Stimulated activated naive CD4-positive, alpha-beta T cell (primary cell): ENCODE measurements at places on chromosomes 5 and 9.

- no peak for DNase-seq
Observed at GRCh38 chr5:113748403-113748802, 234.9 kb downstream of the YTHDC2 start.

DNA sequence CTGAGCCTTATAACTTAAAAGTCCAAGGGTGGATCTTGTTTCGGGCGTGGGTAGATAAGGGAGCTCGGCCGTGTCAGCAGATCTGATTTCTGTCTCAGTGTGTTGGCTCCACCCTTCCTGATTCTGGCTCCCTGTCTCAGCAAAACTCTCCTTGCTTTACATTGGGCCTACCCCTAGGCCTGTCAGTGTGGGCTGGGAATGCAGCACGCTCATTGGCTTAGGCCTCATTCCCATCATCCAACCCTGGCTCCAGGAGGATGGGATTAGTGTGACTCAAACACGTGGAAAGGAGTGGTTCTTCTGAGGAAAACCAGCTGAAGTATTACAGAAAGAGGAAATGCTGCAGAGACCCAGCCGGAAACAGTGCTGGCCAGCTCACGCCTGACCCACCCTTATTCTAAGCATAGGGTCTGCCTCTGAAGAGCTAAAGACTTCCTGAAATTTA lies 59.9 kb downstream of the ZFAND5 start:
- no peak for DNase-seq

GRCh38 chr9:135471791-135472640 lies 7.6 kb upstream of the PPP1R26 start:
- no peak for DNase-seq

DNA sequence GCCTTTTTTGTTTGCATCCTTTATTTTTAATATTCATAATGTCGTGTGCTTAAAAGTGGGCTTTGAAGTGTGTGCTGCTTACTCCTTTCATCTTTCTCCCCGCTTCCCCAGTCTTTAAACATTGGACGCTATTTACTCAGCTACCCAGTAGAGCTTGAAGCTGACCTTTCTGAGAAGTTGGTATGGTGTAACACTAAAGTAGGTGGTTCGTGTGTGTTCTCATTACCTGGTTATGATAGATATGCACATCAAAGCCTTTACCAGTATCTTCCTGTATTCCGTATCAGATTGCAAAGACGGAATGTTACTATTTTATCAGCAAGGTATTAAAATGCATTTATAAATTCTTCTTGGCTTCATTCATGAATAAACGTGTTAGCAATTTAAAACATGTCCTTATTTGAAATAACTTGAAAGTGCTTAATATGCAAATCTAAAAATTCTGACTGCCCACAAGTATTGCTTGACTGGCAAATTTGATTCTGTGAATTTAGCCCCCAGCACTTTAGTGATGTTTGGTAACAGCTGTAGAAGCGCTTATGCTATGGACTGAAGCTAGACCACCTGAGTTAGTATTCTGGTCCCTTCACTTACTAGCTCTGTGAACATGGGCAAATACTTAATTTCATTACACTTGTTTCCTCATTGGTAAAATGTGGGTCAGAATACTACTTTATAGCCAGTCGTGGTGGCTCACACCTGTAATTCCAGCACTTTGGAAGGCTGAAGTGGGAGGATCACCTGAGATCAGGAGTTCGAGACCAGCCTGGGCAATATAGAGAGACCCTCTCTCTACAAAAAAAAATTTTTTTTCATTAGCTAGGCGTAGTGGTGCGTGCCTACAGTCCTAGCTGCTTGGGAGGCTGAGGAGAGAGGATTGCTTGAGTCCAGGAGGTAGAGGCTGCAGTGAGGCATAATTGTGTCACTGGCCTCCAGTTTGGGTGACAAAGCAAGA lies 1.7 kb downstream of the RRAGA start:
- peak; percentile 38 for DNase-seq

GRCh38 chr9:137305060-137305797 lies 3.2 kb upstream of the NRARP start:
- peak; percentile 25 for DNase-seq

DNA sequence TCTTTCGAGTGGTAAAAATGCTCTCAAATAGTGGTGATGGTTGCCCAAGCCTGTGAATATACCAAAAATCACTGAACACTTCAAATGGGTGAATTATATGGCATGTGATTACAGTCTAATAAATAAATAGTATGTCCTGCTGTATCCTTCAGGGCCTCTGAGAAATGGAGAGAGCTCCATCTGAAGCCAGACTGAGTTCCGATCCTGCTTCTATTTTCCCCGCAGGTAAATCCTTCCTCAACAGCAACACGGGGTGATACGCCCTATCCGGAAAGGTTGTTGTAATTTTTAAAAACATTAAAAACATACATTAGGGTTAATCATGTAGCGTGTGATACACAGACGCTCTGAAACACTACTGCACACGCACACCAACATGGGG lies 695 bp upstream of the SNAPC3 start:
- no peak for DNase-seq

GRCh38 chr5:145637396-145637795 lies 197.7 kb downstream of the PRELID2 start:
- DNase-seq, result no peak

- no peak for DNase-seq
Observed at GRCh38 chr5:54764102-54765090, 221.0 kb downstream of the ESM1 start.

DNA sequence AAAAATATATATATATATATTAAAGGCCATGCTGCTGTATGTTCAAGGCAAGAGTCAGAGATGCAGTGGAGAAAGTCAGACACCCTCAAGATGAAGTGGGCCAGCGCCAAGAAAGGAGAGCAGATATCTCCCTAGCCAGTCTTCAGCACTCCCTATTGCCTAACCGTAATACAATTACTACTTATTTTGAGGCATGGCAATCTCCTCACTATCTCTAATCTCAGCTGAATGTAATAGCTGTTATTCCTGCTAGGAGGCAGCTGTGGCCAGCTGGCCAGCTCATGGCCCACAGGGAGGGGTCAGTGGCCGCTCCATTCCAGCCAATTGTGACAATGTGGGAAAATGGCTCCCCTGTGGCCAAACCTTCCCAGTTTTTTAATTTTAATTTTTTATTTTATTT lies 87.5 kb upstream of the FBXW11 start:
- no peak for DNase-seq

DNA sequence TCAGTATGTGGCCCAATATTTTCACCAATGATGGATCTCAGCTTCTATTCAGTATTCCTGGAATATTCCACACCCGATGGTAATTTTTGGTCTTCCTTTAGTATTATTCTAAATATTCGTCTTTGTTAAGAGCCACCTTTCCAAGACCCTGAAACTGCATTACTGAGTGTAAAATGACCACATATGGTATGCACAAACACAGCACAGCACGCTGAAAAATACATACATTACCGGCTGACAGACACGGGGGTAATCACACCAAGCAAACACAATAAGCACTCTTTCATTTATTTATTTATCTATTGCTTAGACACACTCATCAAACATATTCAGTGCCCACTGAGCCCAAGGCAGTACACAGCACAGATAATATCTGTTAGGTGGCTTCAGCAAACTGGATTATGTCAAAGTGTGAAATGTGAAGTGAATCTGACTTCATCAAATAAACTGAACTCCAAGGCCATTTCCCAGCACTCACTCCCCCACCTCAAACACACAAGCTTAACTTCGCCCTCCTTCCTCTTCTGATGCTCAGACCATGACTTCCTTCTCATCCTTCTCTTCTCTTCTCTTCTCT lies 1637.8 kb upstream of the C9orf72 start:
- no peak for DNase-seq

DNA sequence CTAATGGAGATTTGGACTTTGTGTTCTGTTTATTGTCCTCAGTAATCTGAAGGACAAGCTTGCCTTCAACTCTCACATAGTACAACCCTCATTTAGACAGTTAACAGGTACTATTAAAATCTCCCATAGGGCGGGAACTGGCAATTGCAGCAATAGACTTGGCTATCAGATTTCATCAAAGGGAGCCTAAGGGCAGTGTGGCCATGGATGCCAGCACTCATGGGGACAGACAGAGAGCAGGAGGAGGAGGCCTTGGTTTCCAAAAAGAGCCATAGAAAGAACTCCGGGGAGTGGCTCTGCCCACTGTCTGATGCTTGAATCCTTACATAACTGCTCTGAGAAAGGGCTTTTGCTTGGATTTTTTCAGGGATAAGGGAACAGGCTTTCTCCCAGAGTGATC lies 6.8 kb downstream of the SLC36A1 start:
- no peak for DNase-seq

DNA sequence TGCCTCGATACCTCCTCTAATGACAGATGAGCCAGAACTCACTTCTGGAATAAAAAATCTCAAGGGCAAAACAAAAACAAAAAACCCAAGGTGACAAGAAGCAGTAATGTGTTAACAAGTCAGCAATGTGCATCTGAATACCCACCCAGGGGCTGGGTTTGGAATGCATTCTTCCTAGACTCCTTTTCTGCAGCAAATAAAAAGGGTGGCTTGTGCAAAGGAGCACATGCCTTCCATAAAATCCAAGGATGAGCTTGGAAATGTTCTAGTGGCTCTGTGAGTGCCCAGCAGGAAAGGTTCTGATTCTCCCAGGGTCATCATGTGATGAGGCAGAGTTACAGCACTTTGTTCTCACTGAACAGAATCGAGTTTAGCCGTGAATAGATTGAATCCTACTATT lies 599.9 kb downstream of the RAB3C start:
- no peak for DNase-seq

GRCh38 chr9:15295761-15296405 lies 11.1 kb downstream of the TTC39B start:
- no peak for DNase-seq

DNA sequence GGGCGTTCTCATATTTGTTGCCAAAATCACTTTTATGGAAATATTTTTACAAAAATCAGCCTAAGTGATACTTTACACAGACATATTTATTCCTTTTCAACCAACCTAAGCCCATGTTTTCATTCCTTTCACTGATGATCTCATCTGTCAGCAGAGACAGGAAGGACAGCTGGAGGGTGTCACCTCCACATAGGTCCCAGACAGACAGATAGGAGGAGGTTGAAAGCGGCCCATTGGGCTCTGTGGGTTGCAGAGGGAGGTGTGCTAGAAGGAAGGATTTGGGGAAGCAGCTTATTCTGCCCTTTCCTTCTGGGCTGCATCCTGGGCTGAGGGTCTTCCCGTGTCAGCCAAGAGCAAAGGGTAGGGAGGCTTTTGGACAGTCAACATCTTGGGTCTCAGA lies 26.0 kb upstream of the SEMA4D start:
- DNase-seq, result peak; percentile 57

DNA sequence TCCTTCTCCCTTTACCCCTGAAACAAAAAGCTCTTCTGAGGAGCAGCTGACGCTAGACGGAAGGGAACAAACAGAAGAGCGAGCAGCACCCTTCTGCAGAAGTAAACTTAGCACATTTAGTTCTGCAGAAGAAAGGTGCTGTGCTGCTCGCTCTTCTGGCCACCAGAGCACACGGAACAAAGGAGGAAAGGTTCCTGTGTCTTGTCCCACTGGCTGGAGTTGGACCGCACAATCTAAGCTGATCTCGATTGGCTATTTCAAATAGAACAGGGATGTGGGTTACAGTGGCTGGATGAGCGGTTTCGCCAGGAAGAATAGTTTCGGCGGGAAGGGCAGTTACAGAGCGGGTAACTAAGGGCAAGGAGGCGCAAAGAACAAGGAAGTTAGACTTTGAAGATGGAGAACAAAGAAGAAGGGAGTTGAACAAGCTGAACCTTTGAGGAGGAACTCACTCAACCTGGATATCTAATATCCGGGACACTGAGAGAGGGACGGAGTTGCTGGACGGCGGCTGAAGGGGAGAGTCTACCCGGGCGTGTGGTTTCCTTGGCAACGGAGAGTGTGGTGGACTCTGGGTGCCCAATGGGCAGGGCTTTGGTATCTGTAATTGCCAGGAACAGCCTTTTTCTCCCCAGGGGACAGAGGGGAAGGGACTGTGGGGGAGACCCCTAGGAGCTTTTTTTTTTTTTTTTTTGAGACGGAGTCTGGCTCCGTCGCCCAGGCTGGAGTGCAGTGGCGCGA lies 7.1 kb downstream of the GTF3C5 start:
- no peak for DNase-seq

DNA sequence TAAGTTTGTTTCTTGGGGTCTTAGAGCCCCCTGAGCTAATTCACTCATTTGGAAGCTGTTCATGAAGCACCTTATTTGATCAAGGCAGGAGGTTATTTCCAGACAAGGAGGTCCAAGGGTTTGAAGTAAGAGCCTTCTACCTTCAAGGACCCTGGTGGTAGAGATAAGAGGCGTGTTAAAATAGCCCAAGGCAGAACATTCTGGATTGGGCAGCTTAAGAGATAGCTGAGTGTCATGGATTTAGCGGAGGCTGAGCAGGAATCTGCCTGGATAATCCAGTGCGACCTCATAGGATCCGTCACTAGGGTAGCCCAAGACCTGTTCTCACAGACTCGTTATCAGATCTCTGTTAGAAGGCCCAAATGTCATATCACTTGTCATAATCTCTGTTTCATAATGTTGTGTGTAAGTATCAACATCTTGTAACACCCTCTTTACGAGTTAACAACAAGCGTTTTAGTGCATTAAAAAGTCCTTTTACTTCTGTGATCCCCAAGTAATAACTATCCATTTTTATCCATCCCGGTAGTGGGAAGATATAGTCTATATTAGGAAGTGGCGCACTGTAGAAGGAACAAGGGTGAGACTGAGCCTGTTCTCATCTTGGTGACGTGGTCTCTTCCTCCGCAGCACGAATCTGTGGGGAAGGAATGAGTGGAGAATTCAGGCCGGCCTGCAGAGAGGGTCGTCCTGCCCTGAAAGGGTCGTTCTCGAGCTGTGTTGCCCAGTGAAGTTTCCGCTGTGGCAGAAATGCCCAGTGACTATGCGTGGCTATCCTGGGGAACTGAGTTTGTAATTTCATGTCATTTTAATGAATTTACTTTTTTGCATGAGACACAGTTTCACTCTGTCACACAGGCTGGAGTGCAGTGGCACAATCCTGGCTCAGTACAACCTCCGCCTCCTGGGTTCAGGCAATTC lies 28.8 kb downstream of the SLC25A25 start:
- DNase-seq, result no peak

GRCh38 chr5:87916320-87916719 lies 352.3 kb downstream of the TMEM161B start:
- no peak for DNase-seq

DNA sequence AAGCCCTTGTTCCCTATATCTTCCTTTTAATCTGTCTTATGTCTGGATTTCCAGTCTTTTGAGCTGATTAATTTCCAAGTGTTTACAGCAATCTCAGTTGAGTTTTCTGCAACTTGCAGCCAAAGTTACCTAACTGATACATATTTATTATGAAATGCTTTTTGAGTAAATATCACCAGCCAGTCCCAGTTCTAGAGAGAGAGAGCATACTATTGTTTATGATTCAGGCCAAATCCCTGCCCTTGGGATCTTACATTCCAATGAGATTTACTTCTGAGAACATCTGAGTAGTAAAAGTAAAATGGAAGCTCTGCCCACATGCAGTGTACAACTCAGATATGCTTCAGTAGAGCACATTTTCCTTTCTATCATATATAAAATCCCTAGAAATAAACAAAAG lies 661.7 kb downstream of the KCTD16 start:
- no peak for DNase-seq
